ENCODE measurements at places on chromosomes 6 and 20. TPM values are rescaled to one million over a fixed set of nuclear protein-coding genes. Genes with fewer than 3 reads are reported as not detected.
A peak's percentile ranks its signal among the peaks of the same experiment; 100 is the strongest.

Gene TBC1D32
- 28.7 TPM for total RNA-seq

Gene COL9A3
- 3.6 TPM for total RNA-seq

Gene PRSS35
- not detected for total RNA-seq

Gene NOX3
- total RNA-seq = not detected

DNA sequence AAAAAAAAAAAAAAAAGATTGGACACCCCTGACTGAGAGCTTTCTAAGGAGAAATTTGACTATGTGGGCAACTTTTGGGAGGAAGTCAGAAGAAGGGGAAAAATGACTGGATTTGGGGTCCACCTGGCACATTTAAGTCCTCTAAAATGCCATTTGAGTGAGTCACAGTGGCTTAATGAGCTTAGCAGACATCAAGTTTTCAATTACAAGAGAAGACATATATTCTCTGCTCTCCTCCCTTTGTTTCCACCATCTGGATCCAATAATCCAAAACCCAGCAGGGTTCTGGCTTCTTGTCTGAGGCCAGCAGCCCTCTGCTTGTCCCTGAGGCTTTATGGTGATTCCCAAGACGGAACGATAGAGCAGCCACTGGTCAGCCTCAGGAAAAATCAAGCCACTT is 6.9 kb downstream of the PI3 start:
- DNase-seq = no peak

- DNase-seq = no peak
Observed at GRCh38 chr20:11159728-11160127, 485.9 kb upstream of the JAG1 start.

GRCh38 chr6:111766201-111766857 is 106.9 kb downstream of the FYN start:
- no peak for DNase-seq

GRCh38 chr20:58184063-58184462 is 44.4 kb downstream of the ANKRD60 start:
- DNase-seq = no peak

DNA sequence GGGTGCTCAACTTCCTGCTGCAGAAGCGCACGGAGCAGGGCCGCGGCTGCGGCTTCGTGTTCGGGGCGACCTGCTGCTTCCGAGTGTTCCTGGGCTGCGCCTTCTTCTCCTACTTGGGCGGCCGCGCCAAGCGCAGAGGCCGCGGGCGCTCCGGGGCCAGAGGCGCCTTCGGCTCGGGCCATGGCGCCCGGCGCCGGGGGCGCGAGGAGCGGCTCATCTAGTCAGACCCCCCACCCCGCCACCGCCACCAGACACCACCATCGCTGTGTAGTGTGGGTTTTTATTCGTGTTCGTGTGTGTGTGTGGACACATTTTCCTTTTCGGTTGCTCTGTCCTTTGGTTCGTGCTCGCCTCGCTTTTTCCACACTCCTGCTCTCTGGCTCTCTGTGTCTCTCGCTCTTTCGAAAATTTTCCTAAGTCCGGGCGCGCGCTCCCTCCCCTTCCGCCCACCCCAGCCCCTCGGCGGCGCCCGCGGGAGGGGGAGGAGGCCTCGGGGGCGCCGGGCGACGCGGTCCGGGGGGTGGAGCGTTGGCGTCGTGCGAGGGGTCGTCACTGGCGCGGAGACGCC is 38.1 kb downstream of the GNAS start:
- peak; percentile 77 for DNase-seq

- DNase-seq = no peak
Observed at GRCh38 chr6:122063076-122063475, 336.4 kb upstream of the HSF2 start.

GRCh38 chr6:40999569-40999968 is 39.5 kb downstream of the UNC5CL start:
- DNase-seq = peak; percentile 64

GRCh38 chr6:28709478-28710349 is 184.0 kb downstream of the GPX5 start:
- no peak for DNase-seq

Data from Peyer's patch (tissue), 4 donors.